ENCODE measurements at places on chromosomes 5 and 9.

GRCh38 chr9:69604568-69605219, 67.5 kb downstream of the APBA1 start:
- no peak for DNase-seq

GRCh38 chr5:113489299-113489698, 1.0 kb upstream of the MCC start:
- DNase-seq = peak; percentile 98

DNA sequence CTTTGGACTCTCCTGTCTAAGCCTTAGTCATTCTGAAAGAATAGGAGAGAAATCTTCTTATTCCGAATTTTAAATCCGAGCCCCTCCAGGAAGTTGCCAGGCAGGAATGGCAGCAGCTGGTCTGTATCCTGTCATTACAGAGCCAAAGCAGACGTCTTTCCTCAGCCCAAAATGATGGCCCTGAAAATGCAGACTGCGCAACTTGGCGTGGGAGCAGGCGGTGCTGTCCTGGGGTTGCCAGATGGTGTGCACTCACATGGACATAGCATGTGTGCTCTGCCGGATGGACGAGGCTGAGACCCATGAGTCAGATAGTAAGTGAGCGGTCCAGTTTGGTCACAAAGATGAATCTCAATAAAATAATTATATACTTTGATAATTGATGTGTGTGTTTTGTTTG, 410.4 kb downstream of the KCTD16 start:
- DNase-seq = no peak

DNA sequence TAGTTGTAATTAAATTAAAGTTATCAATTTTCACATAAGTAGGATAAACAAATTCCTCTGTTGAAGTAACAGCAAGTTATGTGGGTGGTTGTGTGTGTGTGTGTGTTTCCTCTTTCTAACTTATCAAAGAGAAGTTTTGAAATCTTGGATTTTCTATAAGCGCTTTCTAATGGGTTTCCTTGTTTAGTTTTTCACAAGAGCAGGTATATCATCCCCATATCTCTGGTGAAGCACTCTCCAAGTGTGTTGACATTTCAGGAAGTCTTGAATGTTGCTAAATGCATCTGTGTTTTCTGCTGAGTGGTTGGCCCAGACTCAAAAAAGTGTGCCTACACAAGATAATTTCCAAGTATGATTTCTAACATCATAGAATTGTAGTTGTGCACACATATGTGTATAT, 43.3 kb downstream of the PRDM6 start:
- DNase-seq = no peak

DNA sequence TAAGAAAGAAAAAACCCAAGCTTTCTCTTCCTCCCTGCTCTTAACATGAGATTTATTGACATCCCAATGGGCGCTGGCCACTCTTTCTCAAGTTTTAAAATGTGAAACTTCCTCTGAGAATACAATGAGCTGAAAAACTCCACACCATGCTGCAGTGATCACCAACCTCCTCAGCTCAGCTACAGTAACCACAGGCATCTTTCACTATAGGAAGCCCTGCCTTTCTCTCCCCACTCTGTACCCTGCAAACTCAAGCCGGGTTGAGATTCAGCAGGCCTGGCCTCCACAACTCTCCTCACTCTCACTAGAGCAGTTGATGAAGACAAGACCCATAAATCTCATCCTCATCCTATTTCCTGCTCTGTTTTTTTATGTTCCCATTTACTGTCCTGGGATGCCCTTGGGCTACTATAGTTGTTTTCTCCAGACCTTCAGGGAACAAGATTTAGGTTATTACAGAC, 48.3 kb downstream of the SH3TC2 start:
- DNase-seq = peak; percentile 64

DNA sequence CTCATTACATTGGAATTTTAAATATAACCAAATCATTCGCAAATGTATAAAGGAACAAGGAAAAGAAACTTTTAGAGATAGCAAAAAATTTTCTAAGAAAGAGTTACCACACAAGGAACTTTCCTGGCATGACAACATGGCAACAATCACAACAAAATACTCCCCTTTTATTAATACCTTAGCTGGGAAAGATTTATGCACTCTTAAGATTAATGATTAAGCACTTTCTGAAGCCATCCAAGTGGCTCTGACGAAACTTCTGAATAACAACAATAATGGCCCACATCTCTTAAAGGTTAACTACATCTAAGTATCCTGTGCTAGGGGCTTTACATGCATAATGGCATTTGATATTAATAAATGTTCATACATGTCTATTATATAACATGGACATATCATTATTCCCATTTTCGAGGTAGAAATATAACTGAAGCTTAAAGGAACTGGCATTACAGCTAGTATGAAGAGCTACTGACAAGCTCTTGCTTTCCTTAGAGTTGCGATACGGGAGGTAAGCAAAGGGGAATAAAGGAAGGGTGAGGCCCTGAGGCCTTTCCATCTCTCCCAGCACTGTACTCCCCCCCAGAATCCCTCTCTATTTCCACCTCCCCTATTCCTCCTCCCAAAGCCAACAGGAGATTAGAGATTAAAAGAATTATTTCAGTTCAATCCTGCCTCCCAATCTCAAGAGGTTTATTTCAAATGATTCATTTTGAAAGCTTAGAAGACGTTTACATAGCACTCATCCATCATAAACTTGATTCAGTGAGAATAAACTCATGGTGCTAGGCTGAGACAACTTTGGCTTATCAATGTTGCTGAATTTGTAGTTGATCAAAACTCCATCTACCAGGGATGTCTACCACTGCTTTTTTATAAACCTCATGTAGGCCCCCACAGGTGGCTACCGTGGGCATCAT, 9.6 kb downstream of the MTMR12 start:
- no peak for DNase-seq

Measured in EH (cell line).